ELF-1 (cell line): ENCODE measurements at places on chromosomes 7 and 10.

DNA sequence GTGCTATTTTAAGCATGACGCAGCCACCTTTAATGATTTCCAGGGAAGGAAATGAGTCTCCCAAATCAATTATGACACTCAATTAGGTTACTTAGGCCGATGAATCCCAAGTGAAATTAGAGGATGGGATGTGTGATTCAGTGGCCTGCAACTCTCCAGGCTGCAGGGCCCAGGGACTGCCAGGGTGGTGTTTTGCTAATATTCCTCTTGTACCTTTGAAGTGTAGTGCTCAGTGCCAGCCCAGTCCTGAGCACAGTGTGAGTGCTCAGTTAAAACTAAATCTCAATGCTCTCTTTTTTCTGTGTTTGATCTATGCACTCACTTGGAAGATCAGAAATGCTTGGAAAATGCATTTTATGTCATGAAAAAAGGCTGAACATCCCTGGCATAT lies 51.6 kb downstream of the SEM1 start:
- DNase-seq = no peak

GRCh38 chr10:79147796-79148451 lies 79.2 kb downstream of the ZMIZ1 start:
- DNase-seq = no peak

GRCh38 chr7:141071260-141071854 lies 2.5 kb upstream of the TMEM178B start:
- DNase-seq = peak; percentile 74

- no peak for DNase-seq
Observed at GRCh38 chr7:20441991-20442441, 111.3 kb downstream of the ITGB8 start.

DNA sequence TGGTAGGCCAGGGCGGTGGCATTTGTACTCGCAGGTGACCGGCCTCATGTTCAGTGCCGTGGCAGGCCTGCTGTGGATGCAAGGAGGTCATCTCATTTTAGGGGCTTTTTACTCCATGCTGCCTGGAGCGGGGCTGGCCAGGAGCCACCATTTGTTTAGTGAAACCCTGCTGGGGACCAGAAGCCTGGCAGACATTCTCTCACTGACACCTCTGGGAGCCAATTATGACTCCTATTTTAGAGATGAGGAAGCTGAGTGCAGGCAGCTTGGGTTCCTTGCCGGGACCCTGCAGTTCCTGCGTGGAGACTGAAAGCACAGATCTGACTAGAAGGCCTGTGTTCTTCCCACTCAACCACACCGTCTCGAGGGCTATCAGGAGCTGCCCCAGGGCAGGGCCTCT lies 186.6 kb downstream of the FANK1 start:
- no peak for DNase-seq

DNA sequence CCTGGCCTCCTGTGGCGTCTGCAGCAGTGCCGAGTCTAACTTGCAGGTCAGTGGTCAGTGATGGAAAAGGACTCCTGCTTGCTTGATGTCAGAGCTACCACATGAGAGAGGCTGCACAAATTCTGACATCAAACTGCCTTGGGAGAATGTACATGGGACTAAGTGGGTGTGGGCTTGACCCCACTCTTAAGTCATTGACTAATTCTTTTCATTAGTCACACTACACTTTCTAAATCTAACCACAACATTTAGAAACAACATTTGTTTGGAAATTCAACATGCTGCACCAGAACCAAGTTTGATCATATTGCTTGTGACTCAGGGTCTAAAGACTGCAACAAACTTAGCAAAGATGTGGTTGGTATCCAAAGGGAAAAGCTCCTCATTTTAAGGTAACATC lies 24.4 kb upstream of the CDC14C start:
- no peak for DNase-seq

DNA sequence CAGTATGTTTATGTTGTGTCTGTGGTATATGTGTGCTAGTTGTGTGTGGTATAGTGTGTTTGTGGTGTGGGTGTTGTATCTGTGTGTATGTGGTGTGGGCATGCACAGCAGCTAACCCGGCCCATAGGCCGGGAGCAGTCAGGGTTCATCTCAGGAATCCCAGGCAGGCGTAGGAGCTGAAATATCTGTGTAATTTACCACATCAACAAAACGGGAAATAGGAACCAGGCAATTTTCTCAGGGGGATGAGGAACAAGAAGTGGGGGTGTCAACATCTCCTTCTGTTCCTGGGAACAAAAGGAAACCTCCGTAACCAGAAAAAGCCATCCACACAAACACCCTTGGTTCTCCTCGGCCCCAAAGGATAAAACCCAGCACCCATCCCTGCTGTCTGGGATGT lies 24.5 kb upstream of the ZNF488 start:
- DNase-seq = no peak

DNA sequence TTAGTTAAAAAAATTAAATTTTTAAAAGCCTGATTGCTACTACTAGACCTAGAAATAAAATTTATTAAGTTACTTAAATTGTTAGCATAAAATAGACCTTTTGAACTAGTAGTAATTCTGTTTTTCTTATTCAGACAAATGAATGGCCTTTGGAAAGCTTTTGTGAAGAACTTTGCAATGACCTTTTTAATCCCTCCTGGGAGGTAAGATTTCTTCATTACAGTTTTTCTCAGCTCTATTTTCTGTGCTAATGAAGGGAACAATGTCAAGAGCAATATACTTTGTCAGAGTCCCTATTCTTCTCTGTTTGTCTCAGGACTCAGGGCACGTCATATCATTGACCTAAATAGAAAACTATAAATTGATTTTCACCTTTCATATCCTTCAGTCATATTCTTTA lies 33.5 kb downstream of the BTAF1 start:
- DNase-seq = no peak

DNA sequence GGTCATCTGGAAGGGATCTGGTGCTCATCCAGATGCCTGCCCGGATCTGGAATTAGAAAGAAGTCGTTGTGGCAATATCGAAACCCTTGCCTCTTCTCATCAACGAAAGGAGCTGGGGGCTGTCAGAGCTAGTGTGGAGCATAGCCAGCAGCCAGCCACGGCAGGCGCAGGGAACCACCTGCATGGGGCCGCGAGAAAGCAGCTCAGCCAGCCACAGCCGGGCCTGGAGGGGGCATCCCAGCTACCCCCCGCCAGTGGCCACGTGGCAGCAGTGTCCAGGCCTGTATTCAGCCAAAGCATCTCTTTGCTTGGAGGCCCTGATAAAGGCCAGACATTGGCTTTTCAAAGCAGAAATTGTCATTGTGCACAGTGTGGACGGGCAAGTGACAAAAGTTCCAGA lies 19.1 kb downstream of the GPR26 start:
- no peak for DNase-seq

DNA sequence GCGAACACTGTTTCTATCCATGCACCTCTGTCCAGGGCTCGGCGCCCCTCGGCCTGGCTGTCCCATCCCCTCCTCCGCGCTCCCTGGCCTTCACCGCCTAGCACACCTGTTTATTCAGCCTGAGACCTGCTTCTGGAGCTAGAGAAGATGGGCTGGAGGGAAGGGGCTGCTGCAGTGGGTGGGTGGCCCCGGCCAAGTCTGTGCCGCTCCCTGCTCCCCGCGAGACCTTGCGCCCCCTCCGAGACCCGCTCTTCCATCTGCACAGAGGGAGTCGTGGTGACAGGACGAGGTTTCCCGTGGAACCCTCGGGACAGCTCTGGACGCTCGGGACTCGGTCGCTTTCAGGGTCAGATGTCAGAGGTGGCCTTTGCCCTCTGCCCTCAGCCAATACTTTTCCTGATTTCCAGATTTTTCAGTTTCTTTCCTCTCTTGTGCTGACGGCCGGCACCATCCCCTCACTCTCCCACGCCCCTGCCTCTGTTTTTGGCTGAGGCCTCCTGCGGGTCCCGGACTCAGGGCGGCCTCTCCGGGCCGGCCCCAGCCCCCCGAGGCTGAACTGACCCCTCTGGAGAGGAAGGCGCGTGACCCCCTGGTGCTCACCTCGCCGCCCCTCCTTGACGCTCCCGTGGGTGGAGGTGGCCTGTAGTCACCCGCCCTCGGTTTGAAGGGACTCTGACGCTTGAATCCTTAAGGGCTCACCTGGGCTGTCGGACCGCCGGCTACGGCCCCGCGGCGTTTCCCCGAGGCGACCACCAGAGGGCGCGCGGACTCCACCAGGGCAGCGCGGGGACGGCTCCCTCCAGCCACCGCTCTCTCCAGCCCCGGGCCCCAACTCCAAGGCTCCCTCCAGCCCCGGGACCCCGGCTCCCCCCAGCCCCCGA lies 15.6 kb downstream of the SHH start:
- DNase-seq = peak; percentile 79

- DNase-seq = no peak
Observed at GRCh38 chr7:116145245-116145852, 65.0 kb upstream of the TES start.

DNA sequence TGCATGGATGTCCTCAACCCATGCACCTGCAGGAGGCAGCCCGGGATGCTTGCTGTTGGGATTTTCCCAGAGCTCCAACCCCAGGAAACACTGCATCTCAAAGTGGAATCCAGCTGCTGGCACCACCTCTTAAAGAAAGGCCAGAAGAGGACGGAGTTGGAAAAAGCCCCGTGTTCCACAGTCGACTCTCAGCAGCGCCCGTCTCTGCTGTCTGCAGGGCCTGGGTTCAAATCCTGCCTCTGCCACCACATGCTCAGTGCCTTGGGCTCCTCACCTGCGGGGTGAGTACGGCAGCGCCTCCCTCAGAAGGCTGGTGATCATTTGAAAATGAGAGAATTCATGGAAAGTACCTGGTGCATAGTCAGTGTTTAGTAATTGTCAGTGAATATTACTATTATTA lies 65.6 kb upstream of the ZNF716 start:
- no peak for DNase-seq

DNA sequence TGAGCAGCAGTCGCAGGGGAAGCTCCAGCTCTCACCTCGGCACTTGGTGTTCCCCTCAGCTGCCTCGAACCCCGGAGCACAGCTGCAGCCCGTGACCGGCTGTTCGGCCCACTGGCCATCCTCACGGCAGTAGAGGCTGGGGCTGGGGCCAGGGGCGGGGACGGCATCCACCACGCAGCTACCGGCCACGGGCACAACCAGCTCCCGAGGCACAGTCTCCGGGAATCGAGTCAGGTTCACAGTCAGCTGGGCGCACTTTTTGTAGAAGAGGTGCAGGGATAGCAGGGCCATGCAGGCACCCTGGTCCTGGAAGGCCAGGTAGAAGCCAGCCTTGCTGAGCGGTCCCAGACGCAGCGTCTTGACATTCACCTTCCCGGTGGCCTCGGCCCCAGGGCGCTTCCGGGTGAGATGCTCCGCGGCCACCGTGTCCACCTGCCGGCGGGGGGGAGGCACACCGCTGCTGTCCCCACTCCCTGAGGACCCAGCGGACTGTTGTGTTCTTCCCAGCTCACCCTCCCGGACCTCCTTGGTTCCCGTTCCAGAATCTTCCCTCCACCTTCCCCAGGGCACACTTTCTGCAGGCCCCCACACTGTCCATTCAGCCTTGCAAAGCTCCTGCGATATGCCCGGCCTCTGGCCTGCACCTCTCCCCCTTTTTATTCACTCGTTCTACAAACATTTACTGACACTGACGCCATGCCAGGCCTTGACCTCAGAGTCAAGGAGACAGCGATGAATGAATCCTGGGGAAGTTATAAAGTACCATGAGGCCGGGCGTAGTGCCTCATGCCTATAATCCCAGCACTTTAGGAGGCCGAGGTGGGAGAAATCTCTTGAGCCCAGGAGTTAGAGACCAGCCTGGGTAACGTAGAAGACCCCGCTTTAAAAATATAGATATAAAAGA lies 4.8 kb downstream of the EPHB4 start:
- DNase-seq = no peak

DNA sequence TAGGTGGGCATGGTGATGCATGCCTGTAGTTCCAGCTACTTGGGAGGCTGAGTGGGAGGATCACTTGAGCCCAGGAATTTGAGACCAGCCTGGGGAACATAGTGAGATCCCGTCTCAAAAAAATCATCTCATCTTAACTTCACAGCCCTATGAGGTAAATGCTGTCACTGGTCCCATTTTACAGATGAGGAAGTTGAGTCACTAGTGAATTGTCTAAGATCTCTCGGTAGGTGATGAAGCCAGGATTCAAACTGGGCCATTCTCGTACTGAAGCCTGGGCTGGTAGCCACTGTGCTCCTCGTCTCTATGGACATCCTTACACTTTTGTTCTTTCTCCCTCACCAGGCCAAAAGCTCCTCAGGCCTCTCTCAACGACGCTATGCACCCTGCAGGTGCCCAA lies 6.4 kb downstream of the SLIT1 start:
- no peak for DNase-seq

DNA sequence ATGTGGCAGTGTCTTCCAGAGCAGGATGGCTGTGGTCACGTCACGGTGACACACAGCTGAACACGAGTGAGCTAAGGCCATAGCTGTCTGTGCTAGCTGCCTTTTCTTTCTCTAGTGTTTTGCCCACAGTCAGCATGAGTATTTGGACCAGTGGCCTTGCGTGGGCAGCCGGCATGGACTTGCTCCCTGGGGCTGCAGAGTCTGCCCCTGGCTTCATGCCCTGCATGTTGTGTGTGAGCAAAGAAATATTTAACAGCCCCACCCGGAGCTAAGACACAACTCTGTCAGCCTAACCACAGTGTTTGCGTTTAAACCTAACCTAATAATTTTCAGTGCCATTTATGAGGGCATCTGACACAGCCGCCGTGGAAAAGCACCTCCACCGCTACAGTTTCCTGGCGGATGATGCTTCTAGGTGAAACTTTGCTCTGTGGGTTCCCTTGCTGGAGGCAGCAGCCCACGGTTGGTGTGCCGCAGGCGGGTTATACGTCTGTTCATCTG lies 14.6 kb downstream of the CHST12 start:
- DNase-seq = no peak

DNA sequence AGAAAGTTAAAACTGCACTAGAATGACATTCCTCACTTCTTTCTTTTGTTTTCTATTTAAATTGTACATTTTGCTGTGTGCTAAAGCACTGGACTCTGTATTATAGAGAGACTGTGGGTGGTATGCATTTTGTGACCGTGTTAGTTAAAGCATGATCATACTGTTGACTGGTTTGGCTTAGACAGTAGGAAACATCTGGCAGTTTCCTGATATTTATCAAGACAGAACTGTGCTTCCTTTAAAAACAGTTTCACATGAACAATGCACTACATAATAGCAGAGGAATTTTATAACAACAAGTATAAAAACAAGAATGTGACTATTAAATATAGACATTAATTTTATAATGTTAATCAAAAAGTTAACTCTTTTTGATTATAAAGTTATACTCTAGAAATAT lies 23.1 kb downstream of the GNG11 start:
- no peak for DNase-seq
